ENCODE measurements at places on chromosomes 4 and X.

- no peak for DNase-seq
Observed at GRCh38 chr4:11053601-11054220, 369.1 kb upstream of the CLNK start.

GRCh38 chrX:143988356-143988755, 104.5 kb downstream of the UBE2NL start:
- DNase-seq = no peak

DNA sequence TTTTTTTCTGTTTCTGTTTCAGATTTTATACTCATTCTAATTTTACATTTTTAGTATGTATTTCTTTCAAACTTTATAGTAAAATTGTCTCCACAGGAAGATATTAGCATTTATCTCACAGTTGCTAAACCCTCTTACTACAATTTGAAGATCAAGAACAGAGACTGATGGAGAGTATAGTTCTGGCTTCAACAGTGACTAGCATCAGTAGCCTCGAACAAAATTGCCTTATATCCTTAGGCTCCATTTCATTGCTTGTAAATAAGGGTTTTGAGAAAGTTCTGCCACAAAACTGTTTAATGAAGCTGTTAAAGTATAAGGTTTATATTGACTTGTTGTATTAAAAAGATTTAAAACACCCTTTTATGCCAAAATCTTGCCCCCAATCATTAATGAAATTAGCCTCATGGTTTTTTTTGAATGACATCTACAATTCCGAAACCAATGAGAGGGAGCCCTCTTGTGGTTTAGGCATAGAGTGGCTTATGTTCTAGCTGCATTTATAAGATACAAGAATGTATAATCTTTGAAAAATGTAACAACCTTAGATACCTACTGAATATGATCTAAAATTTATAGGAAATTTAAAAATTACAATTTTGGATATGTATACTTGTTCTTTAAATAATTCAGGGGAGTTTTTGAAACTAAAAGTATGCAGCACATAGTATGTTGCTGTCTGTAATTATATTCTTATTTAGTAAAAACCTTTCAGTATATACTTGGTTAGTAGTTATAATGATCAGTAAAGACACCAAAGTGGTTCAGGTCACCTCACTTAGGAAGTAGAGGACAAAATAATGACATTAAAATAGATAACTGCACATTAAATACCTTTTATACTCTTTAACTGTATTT, 109.8 kb upstream of the HPGD start:
- DNase-seq = peak; percentile 18

DNA sequence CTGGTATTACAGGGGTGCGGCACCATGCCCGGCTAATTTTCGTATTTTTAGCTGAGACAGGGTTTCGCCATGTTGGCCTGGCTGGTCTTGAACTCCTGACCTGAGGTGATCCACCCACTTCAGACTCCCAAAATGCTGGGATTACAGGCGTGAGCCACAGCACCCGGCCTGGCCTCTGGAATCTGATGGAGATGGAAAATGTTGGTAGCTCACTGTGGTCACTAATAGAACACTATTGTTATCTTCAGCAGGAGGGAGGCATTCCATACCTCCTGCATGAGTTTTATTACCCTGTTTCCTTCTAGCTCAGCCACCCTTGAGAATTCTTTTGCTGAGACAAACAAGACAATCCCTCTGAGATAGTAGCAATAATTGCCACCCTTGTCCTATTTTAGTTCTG, 105.0 kb downstream of the SHROOM3 start:
- no peak for DNase-seq

DNA sequence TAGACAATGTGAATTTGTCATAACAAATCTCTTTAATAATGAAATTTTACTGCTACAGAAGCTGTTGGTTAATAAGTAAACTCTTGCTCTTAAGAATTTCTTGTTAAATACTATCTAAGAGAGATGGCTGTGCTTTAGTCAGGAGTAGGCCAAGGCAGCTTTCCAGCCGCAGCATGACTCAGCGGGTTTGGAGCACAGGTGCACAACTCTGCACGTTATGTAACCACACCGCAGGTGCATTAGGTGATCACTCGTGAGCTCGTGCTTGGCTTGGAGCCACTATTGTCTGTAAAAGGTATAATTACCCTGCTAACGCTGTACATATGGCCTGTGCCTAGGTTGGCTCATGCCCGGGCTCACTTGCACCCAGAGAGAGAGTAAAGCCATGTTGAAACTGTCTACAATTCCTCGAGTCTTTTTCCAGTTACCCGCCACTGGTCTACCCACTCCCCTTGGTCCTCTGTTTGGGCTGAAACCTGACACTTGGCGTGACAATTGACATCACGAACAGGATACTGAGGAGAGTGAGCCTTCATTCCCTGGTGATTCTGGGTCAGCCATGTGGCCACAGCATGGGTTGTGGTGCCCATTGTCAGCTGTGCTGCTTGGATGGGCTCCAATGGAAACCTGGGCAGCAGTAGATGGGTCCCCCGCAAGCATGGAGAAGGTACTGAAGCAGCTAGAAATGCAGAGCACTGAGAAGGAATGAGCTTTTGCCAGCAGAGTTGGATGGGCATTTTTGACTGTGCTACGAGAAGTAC, 18.4 kb upstream of the ANAPC4 start:
- no peak for DNase-seq

DNA sequence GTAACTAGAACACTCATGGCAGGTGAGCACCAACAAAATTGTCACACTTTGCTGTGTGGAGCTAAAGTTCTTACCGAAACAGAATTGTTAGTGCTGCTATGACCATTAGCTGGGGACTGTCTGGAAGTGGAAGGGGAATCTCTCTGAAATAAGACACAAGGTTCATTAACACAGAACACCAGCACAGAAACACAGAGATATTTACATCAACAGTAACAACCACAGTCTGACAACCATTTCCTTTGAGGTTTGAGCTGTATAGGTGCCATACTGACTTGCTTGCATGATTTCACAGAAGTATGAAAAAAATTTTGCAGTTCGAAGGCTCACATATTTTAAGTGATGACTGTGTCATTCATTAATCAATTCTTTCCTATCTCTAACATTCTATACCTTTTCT, 109.8 kb downstream of the NYX start:
- DNase-seq = no peak

- DNase-seq = no peak
Observed at GRCh38 chr4:146654687-146655520, 16.2 kb downstream of the POU4F2 start.

DNA sequence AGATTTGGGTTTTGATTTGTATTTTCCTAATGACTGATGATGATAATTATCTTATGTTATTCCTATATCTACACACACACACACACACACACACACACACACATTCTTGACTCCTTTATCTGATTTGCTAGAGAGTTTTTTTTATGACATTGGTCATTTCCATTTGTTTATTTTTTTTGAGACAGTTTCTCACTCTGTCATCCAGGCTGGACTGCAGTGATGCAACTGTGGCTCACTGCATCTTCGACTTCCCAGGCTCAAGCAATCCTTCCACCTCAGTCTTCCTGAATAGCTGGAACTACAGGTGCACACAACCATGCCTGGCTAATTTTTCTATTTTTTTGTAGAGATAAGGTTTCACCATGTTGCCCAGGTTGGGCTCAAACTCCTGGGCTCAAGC, 6.7 kb downstream of the ZNF81 start:
- DNase-seq = peak; percentile 3

GRCh38 chrX:53704854-53705253, 18.3 kb upstream of the HUWE1 start:
- DNase-seq = no peak

- no peak for DNase-seq
Observed at GRCh38 chrX:3963980-3964379, 250.5 kb upstream of the PRKX start.

DNA sequence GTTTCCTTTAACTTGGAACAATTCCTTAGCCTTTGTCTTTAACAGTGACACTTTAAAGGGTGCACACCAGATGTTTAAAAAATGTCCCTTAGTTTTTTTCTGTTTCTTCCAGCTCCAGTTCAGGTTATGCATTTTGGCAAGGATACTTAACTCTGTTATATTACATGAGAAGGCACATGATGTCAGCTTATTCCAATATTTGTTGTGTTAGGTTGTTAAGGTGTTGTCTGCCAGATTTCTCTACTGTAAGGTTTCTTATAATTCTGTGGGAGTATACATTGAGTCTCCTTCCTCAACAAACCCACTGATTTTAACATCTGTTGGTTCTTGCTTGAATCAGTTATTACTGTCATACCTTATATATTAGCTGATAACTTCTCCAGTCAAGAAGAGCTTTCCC, 33.3 kb downstream of the REST start:
- no peak for DNase-seq

- no peak for DNase-seq
Observed at GRCh38 chr4:73914071-73914470, 44.9 kb downstream of the CXCL1 start.

- no peak for DNase-seq
Observed at GRCh38 chr4:87071401-87071800, 136.6 kb downstream of the AFF1 start.

- peak; percentile 9 for DNase-seq
Observed at GRCh38 chrX:141732031-141732430, 33.5 kb upstream of the SPANXD start.

DNA sequence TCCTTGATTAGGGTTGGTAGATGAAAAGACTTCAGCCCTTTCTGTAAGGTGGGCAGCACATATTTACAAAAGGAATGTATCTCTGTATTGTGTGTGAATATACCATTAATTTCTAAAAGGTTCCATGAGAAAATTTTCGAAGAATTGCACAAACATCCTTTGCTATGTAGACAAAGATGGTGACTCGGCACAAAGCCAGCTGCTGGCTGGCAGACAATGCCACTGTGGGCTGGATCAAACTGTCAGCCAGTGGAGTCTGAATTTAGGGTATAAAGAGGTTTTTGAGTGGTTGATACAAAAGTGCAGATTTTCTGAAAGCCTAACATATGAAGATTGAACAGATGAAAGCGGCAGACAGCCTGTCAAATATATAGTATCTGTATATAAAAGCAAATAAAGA, 5.6 kb upstream of the TXK start:
- DNase-seq = no peak

GRCh38 chr4:110004556-110004955, 91.9 kb downstream of the EGF start:
- DNase-seq = no peak

GRCh38 chr4:40316333-40316781, 18.8 kb upstream of the CHRNA9 start:
- DNase-seq = peak; percentile 71
